ENCODE measurements at places on chromosomes 1 and 21. TPM values are rescaled to one million over a fixed set of nuclear protein-coding genes. Genes with fewer than 3 reads are reported as not detected.

Gene SLC25A34
- total RNA-seq = 0.90 TPM

DNA sequence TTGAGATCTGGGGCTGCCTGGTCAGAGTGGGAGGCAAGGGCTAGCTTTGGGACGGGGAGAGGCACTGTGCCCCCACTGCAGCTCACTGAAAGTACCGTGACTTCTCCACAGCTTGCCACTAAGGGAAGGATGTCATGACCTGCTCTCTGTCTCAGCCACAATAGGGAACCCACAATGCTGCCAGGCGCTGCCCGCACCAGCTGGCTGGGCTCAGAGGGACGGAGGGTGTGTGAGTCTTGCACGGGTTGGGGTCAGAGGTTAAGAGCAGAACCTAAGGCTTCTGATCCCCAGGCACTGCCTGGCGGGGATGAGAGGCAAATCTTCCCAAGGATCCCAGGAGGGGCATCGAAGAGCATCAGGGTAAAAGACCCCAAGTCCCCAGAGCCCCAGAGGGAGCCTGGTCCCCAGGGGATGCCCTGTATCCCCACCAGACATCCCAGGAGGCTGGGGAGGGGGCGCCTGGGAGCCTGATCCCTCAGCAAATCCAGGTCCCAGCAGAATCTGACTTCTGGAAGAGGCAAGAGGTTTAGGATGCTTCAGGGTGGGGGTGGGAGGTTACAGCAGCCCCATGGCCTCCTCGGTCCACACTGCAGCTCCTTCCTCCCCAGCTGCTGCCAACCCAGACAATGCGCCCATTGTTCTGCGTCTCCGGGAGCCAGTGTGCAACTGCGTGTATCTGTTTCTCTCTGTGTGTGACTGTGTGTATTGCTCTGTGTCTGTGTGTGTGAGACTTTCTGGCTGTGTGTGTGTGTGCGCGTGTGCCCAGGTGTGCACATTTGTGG is 2.0 kb upstream of the MARCKSL1 start:
- H3K27ac ChIP-seq = no peak overlapping the region
- H3K4me1 ChIP-seq = peaks cover 21% of the 10 kb centered on the region
- no peaks in the 10 kb centered on the region for H3K27me3 ChIP-seq
- no peak overlapping the region for H3K4me3 ChIP-seq

DNA sequence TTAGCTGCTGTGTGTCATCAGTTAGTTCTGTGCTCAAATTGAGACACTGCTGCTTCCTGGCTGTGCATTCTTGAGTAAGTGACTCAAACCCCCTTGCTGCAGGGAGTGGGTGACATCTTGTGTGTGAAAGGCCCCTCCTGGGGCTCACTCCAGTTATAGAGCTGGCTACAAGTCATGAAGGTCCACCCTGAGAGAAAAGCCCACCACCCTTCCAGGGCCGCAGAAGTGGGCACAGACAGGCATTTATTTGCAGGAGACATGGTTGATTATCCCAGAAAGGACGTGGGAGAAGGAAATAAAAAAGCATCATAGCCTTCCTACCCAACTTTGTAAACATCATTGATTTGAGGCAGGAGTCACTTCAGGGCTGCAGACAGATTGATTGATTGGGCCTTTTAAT is 550.6 kb downstream of the MATN1 start:
- no peak overlapping the region for H3K27ac ChIP-seq
- no peaks in the 10 kb centered on the region for H3K36me3 ChIP-seq
- no peak for DNase-seq
- H3K27me3 ChIP-seq = peaks cover 20% of the 10 kb centered on the region

DNA sequence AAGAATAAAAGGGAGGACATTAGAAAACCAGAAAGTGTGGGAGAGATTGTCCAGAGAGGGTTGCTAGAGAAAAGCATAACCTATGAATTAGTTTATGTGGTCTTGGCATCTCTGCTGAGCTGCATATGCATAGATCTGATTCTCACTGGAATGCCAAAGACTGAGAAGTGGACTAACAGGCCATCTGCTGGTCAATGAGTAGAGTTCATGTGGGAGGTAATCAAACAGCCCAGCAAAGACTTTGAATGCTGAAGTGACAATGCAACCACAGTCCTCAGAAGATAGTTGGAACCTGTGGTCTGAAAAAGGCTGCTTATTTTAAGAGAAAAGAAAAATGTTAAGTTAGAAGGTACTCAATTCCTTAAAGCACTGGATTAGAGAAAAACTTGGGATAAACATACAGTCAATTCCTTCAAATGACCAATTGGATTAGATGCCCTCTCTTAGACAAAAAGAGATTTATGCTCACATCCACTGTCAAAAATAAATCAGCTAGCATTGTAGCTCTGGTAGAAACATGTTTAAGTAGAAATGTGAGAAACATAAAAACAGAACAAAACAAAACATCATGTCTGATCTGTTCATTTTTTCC is 382.8 kb downstream of the AMY1C start:
- H3K27me3 ChIP-seq = peaks cover 8% of the 10 kb centered on the region
- H3K4me1 ChIP-seq = no peaks in the 10 kb centered on the region
- no peak for DNase-seq

- no peaks in the 10 kb centered on the region for H3K36me3 ChIP-seq
- no peak overlapping the region for H3K27ac ChIP-seq
Observed at GRCh38 chr1:5223206-5223605, 568.8 kb downstream of the AJAP1 start.

GRCh38 chr1:65577278-65577677 is 156.8 kb downstream of the LEPR start:
- no peak overlapping the region for H3K4me3 ChIP-seq
- no peaks in the 10 kb centered on the region for H3K4me1 ChIP-seq
- DNase-seq = no peak

DNA sequence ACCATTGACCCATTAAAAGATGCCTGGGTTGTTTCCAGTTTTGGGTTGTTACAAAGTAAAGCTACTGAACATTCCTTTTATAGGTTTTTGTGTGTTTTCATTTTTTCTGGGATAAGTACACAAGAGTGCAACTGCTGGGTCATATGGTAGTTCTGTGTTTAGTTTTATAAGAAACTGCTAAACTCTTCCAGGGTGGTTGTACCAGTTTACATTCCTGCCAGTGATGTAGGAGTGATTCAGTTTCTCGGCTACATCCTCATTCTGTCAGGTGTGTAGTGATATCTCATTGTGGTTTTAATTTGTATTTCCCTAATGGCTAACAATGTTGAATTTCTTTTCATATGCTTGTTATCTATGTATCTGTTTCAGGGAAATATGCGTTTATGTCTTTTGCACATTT is 58.5 kb upstream of the DNAJC6 start:
- H3K4me3 ChIP-seq = no peak overlapping the region
- peaks cover 36% of the 10 kb centered on the region for H3K4me1 ChIP-seq
- DNase-seq = no peak

DNA sequence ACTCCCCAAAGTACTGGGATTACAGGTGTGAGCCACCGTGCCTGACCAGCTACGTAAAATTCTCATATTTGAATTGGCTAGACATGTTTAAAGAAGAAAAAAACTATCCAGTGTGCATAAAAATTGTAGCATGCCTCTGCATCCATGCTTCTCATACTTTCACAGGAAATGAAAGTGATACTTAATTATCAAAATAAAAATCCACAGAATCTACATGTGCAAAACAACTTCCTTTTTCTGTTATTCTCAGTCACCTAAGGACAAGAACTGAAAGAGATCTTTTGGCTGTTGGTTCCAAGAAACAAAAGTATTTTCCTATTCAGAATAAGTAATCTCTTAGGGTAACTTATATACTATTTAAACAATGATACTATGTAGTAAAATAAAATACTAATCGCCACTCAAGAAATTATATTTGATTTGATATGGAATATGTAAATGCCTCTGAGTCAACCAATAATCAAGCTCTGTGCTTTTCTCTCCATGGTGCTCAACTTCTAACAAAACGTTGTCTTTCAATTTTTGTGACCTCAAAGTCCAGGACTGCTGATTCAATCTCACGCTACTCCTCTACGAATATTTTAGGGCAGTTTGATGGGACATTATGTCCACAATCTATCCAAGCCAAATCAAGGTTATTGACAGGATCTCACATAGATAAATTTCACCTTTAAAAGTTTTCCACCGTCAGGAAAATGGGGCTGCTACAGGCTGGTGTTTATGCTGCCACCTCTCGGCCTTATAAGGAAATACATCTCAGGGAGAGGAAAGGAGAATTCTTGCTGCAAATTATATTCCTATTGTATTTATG is 102.7 kb downstream of the ZNF281 start:
- H3K4me3 ChIP-seq = no peak overlapping the region
- no peaks in the 10 kb centered on the region for H3K36me3 ChIP-seq
- H3K4me1 ChIP-seq = peaks cover 12% of the 10 kb centered on the region
- no peak for DNase-seq
- no peak overlapping the region for H3K27ac ChIP-seq

DNA sequence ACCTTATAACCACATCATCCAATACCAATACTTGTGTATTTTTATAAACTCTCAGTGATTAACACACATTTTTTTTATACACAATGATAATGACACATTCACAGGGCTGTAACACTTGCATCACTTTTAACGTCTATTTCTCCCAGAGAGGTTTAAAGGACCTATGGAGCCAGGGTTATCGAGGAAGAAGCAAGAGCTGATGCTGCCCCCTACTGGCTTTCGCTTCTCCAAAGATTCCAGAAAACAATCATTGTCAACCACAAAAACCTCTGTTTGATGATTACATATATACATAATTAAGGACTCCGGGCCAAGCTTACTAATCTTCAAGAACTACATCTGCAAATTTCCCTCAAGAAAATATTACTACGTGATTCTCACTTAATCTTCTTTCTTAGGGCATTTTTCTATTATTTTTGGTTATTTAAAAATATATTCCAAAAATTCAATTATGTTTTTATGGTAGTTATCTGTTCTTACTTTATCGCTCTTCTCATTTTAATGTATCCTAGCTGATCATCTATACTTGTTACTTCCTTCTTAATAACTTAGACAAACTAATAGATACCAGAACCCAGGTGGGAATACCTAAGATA is 214.5 kb downstream of the VAV3 start:
- H3K4me3 ChIP-seq = no peak overlapping the region
- peaks cover 16% of the 10 kb centered on the region for H3K27me3 ChIP-seq
- H3K4me1 ChIP-seq = no peaks in the 10 kb centered on the region
- DNase-seq = no peak
- no peak overlapping the region for H3K27ac ChIP-seq
- H3K36me3 ChIP-seq = no peaks in the 10 kb centered on the region

DNA sequence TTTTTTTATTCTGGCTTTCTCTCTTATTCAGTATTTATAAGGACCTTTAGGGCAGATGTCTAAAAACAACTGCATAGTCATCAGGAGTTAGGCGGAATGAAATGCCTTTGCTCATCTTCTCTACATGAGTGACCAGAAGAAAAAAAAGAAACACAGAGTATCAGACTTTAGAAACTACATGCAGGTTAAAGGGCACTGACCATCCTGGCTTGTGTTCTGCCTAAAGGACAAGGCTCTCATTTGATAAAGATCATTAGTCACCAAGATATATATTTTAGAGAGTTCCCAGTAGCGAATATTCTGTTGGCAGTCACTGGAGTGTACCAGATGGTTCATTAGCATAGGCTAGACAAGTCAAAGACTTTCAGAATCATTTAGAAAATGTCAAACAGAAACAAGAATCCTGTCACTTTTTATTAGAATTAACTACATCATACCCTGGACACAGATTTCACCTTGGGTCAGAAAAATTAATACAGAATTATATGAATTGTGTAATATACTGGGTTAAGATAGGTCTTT is 145.6 kb downstream of the NR5A2 start:
- DNase-seq = no peak
- no peaks in the 10 kb centered on the region for H3K4me1 ChIP-seq
- no peaks in the 10 kb centered on the region for H3K36me3 ChIP-seq
- H3K27me3 ChIP-seq = no peaks in the 10 kb centered on the region

DNA sequence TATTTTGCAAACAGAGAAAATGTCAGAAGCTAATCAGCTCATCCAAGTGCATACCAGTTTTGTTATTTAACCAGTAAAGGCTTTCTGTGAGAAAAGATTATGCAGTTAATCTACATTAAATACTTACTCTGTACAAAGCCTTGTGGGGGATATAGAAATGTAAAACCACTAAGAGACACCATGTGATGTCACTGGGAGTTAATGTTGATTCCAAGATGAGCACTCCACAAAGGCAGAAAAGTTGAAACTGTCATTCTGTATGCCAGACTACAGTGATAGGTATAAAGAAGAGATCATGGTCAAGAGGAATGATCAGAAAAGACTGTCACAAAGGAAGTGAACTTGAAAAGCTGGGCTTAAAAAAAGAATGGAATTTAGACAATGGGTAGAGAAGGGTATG is 100.3 kb upstream of the SGIP1 start:
- no peak overlapping the region for H3K27ac ChIP-seq
- H3K4me3 ChIP-seq = no peak overlapping the region
- no peak for DNase-seq
- H3K36me3 ChIP-seq = peaks cover 4% of the 10 kb centered on the region

Gene ZNF683
- not detected for total RNA-seq

Gene ELF3
- total RNA-seq = 0.36 TPM

- no peak overlapping the region for H3K4me3 ChIP-seq
- DNase-seq = no peak
- no peaks in the 10 kb centered on the region for H3K27me3 ChIP-seq
- no peak overlapping the region for H3K27ac ChIP-seq
- H3K4me1 ChIP-seq = peaks cover 23% of the 10 kb centered on the region
Observed at GRCh38 chr1:198605406-198605805, 33.4 kb upstream of the PTPRC start.

- peaks cover 1% of the 10 kb centered on the region for H3K36me3 ChIP-seq
- no peaks in the 10 kb centered on the region for H3K27me3 ChIP-seq
- H3K4me1 ChIP-seq = peaks cover 12% of the 10 kb centered on the region
Observed at GRCh38 chr1:116474921-116475849, 95.6 kb downstream of the CD58 start.

GRCh38 chr1:32071758-32072621 is 749 bp upstream of the TMEM39B start:
- peak overlapping the region; percentile 91 for H3K4me3 ChIP-seq
- H3K27ac ChIP-seq = peak overlapping the region; percentile 93
- DNase-seq = no peak
- H3K4me1 ChIP-seq = peaks cover 50% of the 10 kb centered on the region
- no peaks in the 10 kb centered on the region for H3K27me3 ChIP-seq
- H3K36me3 ChIP-seq = peaks cover under 1% of the 10 kb centered on the region

DNA sequence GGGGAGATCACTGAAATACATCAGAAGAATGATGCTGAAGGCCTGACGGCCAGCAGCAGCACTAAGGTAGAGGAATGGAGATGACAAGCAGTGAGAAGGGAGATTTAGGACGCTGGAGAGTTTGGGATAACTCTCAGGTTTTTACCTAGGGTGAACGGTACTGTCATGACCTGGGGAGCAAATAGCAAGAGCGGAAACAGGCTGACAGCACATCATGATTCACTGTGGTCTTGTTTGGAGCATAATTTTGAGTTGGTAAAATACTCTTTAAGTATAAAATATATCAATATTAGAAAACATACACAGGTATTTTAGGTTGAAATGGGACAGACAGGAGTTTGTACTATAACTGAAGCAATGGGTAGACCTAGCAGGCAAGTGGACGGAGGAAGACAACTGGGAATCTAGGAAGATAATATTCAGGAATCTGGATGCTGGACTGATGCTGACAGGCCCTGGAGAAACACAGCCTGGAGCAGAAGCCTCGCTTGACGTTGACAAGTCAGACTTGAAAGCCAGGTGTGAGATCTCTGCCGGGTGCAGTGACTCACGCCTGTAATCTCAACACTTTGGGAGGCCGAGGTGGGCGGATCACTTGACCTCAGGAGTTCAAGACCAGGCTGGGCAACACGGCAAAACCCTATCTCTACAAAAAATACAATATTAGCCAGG is 33.3 kb downstream of the ALG14 start:
- no peaks in the 10 kb centered on the region for H3K36me3 ChIP-seq
- no peak for DNase-seq
- peaks cover 5% of the 10 kb centered on the region for H3K4me1 ChIP-seq
- H3K4me3 ChIP-seq = no peak overlapping the region
- H3K27ac ChIP-seq = no peak overlapping the region

GRCh38 chr1:65243491-65243890 is 65.9 kb upstream of the DNAJC6 start:
- H3K27me3 ChIP-seq = no peaks in the 10 kb centered on the region
- peaks cover 12% of the 10 kb centered on the region for H3K4me1 ChIP-seq
- no peak overlapping the region for H3K4me3 ChIP-seq

Data from chondrocyte (in vitro differentiated cells).